ENCODE measurements at places on chromosomes 2 and 18.

DNA sequence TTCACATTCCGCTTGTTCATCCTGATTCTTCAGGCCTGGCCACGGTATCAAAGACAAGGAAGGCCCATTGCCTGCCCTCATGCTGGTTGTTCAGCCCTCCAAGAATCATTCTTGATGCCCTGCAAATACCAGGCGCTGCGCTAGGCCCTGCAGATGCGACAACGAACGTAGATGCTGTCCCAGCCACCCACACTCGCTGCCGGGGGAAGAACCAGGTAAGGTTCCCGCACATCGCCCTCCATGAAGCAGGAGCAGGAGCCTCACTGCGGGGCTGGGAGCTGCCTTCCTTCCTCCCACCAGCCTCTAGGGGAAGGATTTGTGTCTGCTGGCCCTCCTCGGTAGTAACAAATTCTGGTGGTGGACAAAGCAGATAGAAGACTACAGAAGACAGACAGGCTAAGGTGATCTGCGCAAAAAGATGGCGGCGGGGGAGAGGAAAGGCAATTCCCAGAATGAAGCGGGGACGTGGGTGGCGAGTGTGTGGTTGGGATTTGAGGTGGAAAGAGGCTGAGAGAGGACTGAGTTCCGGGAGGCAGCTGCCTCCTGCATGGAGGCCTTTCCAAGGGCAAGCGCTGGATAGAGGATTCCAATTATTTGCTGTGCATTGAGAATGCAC, 19.8 kb upstream of the GPR55 start:
- DNase-seq: no peak

GRCh38 chr18:79393635-79394533, 1.8 kb upstream of the NFATC1 start:
- DNase-seq: peak; percentile 66

DNA sequence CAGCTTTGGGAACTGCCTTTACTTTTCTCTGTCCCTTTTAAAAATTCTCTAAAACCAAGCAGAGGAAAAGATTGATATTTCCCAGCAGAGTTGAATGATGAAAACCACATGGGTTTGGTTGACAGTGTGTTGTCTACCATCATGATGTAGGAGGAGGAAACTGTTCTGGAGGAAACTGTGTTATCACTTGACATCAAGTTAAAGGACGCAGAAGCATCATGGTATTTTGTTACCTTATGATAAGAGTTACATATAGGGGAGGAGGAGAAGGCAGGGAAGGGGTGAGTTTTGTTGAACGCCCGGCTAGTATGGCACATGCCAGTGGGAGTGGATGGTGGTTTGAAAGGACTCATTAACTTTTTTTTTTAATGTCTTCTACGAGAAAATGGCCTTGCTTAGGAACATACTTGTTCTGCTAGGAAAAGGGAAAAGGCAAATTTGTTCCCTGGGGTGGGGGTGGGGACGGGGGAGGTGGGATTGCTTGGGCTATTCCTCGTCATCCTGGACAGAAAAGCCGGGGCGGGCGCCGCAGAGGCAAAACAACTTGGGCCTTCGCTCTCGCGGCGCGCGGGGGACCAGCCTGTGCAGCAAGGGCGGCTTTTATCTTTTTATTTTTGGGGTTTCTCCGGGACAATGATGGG, 766 bp downstream of the TMEM17 start:
- DNase-seq: no peak

DNA sequence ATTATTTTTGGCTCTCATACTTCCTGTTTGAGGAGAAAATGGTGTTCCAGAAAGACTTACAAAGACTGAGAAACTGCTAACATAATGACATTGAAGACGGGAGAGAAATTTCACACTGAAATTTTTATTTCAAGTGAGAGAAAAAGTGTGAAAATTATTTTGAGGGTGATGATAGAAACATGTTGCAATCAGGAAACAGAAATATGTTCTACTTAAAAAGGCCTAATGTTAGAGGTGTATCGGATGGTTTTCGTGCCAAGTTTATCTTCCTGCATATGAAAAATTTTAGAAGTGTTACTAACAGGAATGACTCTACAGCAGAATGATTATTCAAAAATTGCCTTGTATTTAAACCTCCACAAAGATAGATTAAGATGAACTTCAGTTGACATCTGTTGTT, 50.5 kb downstream of the KCNE4 start:
- DNase-seq: no peak

GRCh38 chr2:51145761-51146160, 113.8 kb upstream of the NRXN1 start:
- DNase-seq: no peak

DNA sequence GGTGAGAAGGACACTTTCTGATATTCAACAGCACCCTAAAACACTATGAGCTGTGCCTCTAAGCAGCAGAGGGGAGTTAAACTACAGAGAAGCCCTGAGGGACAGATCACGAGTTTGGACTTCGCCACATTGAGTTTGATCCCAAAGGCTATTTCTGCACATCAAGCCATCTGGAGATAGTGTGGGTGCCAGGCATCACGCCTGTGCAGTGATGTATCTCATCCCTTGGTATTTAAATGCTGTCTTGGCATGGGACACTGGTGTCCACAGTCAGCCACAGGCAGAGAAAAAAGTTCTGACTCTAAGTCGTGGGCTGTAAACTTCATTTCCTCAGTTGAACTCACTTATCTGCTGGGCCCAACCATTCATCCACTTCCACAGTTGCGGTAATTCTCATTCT, 742.3 kb upstream of the CELF4 start:
- DNase-seq: no peak

- DNase-seq: no peak
These were observed 359.5 kb upstream of the FAM98A start for GRCh38 chr2:33958591-33958990.

DNA sequence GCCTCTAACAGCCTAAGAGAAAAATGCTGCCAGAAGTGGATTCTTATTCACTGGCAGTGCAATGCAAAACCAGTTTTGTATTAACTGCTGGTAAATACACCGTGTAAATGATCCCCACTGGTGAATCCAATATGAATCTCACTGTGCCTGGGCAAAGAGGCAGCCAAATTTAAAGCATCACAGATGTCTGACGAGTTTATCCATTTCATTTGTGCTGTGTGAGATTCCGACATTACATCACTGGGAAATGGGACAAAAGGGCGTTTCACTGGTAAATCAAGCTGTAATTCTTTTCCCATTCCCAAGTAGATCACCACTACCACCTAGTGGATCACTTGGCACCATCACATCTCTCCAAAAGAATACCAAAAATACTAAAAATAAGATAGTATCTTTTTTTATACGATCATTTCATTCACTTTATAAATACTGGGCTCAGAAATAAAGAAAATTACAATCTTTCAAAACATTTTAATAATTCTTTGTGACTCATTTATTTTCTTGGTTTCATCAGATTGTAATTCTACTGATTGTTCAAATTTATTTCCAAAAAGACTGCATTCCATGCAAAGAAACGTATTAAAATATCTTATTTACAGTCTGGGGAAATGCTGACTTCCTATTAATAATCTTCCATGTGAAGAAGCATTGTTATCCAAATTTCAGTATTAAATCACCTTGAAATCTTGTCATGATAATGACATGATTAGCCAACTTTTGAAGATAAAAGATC, 125.6 kb downstream of the GRB14 start:
- peak; percentile 78 for DNase-seq

DNA sequence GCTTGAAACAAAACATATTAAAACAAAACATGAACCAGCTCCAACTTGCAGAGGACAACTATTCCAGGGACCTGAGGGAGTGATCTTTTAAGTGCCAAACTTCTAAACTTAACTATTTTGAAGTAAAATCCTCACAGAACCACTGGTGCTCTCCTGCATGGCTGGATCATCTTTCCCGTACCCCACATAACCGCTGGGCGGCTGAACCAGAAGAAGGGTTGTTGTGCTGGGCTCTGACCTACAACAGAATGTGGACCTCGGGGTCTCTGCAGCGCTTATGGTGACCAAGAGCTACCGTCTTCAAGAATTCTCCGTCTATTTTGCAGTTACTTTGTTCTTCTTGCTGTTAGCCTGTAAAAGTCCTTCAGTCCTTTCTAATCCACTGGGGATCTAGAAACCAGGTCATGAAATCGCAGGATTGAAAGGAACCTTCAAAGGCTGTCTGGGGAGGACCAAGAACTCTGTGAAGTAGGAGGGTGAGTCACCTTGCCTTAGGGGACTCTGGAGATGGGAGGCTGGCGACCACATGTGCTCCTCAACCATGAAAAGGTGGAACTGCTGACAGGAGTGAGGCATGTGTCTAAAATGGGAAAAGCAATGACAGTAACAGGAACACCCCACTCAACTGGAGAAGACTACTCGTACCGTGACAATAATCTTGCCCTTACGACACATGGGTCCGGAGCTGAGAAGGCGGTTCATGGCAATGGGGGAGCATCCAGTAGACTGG, 46.6 kb downstream of the HDLBP start:
- DNase-seq: peak; percentile 13

GRCh38 chr2:164810843-164811242, 30.8 kb downstream of the COBLL1 start:
- DNase-seq: no peak

DNA sequence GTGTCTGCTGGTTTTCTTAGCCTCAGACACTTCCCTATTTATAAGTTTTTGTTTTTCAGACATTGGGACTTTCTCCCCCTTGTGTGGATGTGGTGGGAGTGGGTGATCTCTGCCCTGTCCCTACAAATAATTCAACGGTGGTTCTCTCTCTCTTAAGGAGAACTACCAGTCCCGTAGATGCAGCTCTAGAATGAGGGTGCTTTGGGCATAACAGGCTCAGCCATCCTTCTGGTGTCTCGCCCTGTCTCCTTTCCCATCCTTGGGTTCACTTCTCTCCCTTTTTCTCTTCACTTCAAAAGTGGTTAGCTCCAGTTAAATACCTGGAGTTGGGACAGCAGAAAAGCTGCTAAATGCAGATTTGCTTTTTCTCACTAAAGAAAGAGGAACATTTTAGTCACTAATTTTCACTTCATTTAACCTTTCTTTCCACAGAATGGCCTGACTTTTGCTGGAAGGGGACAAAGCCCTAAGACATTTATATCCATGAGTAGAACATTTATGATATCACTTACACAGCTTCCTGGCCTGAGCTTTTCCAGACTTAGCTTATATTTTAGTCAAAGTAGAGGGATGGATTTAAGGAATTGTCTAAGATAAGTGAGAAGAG, 121.2 kb upstream of the CXCR4 start:
- DNase-seq: no peak

Data from A172 (cell line).